Activated gamma-delta T cell treated with Interleukin-2 at 50 U/mL for 16 hours (primary cell): ENCODE measurements at places on chromosomes 3 and 15.
A peak's percentile ranks its signal among the peaks of the same experiment; 100 is the strongest.

- no peak for DNase-seq
Measured at GRCh38 chr15:52710708-52711389, 31.7 kb upstream of the ATOSA start.

DNA sequence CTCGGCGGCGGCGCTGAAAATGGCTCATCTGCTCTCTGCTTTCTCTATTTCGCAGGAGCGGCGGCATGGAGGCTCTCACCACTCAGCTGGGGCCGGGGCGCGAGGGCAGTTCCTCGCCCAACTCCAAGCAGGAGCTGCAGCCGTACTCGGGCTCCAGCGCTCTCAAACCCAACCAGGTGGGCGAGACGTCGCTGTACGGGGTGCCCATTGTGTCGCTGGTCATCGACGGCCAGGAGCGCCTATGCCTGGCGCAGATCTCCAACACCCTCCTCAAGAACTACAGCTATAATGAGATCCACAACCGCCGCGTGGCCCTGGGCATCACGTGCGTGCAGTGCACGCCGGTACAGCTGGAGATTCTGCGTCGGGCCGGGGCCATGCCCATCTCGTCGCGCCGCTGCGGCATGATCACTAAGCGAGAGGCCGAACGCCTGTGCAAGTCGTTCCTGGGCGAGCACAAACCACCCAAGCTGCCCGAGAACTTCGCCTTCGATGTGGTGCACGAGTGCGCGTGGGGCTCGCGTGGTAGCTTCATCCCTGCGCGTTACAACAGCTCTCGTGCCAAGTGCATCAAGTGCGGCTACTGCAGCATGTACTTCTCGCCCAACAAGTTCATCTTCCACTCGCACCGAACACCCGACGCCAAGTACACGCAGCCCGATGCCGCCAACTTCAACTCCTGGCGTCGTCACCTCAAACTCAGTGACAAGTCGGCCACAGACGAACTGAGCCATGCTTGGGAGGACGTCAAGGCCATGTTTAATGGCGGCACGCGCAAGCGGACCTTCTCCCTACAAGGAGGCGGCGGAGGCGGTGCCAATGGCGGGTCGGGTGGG lies 790 bp downstream of the SKOR1 start:
- DNase-seq, result no peak

- DNase-seq, result peak; percentile 8
Measured at GRCh38 chr15:86231864-86232721, 152.4 kb downstream of the AGBL1 start.

DNA sequence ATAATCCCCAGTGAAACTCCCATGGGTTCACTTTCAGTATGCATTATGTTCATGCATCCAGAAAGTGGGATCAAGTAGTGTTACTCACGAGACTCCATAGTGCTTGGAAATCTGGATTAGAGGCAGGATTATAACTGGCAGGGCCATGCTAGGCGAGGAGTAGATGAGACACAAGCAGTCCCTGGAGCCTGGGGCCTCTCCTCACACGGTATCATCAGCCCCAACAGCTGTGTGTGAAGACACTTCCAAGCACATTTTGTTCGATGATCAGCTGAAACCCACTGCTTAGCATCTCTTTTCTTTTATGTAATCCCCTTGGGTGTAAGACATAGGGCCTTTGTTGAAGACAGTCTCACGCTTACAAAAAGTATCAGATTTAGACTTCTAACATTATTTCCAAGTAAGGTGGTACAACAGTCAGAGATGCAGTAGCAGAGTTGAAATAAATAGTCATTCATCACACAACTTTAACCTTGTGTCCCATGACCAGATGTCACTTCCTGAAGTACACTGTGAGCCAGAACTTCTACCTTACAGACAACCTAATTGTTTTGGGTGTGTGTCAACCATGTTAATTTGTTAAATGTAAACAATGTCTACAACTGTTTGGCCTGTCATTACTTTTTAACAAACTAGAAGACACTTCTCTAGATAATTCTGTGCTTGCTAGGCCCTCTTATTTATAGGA lies 116.9 kb downstream of the GADL1 start:
- no peak for DNase-seq

GRCh38 chr3:139540651-139541531 lies 1.3 kb upstream of the RBP1 start:
- no peak for DNase-seq

- no peak for DNase-seq
Measured at GRCh38 chr15:99895189-99895955, 162.1 kb upstream of the LYSMD4 start.

- no peak for DNase-seq
Measured at GRCh38 chr3:39639344-39640236, 169.8 kb upstream of the MYRIP start.

GRCh38 chr3:30655187-30655812 lies 48.9 kb downstream of the TGFBR2 start:
- peak; percentile 21 for DNase-seq

- DNase-seq, result no peak
Measured at GRCh38 chr3:172617976-172618375, 92.9 kb downstream of the NCEH1 start.

GRCh38 chr15:73873889-73874511 lies 636 bp downstream of the TBC1D21 start:
- DNase-seq, result peak; percentile 21

- no peak for DNase-seq
Measured at GRCh38 chr15:78625606-78626280, 4.9 kb upstream of the CHRNA3 start.

DNA sequence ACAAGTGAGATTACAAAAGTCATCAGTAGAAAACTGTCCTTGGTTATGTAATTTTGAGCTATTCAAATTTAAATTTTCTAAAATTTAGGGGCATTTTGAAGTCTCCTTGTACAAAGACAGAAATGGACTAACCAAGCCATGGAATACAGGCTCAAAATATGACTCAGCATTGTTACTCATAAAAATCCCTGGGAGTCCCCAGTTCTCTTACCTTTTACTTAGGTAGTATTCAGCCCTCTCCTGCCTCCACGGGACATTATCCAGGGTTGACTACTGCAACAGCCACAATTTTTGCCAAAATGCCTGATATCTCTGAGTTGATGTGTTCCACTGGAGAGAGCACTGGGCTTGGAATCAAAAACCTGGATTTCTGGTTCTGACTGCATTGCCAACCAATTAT lies 25.0 kb downstream of the CLDN18 start:
- DNase-seq, result no peak

DNA sequence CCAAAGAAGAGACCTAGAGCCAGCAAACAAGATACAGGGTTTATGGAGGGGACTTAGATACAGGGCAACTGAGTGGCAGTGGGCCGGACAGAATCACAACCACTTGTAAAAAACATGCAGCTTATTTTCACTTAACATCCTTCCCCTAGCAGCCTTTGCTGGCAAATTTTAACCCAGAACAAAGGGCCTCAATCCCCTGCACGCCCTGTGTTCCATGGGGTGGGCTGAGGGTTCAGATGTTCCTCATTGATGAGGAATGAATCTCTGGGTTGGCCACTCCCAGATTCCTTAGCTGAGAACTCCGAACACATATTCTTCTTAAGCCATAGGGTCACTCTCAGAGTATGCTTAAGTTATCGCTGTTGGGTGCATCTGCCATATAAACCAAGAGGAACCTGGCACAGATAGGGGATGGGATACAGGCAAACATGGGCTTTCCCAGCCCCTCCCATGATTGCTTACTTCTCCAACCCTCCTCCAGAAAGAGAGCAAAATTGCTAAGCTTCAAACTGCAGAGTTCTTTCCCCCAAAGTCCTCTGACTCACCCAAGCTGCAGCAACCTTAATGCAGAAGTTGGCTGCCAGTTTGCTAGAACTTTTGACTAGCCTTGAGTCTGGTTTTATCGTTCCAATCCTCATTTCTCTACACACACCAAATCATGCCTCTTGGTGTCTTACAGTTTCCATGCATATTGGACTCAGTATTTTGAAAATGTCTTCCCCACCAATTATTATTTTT lies 146.9 kb downstream of the CD47 start:
- DNase-seq, result no peak

DNA sequence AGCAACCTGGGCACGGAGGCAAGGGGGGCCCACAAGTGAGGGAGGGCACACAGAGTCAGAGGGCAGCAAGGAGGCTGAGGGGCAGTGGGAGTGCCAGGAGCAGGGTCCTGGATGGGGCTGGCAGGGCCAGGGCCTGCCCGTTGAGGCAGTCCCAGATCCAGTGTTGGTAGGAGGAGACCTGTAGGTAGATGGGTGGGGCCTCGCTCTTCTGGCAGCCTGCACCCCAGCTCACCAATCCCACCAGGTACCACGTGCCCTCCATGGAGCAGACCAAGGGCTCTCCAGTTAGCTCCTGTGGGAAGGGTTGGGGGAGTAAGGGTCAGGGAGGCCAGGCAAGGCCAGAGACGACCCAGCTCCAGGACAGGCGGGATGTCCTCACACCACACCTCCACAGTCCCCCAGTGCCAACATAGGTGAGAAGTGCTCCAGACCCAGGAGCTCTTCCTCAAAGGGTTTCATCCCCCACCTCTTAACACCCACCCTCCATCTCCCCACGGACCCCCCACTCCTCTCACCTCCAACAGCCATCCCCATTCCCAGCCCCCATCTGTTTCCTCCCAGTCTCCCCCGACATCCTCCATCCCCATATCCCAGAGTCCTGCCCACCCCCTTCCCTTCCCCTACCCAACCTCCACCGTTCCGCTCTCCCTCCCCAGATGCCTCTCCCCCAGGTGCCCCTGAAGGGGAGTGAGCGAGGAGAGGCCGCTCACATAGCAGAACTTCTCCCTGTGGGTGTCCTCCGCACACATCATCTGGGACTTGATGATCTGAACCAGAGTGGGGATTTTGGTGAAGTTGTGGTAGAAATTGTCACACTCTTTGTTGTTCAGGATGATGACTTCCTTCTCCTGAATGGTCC lies 5.2 kb downstream of the PRSS50 start:
- no peak for DNase-seq

GRCh38 chr3:152968388-152969024 lies 133.6 kb downstream of the P2RY1 start:
- DNase-seq, result no peak

GRCh38 chr15:75019916-75020315 lies 3.5 kb upstream of the PPCDC start:
- DNase-seq, result no peak

DNA sequence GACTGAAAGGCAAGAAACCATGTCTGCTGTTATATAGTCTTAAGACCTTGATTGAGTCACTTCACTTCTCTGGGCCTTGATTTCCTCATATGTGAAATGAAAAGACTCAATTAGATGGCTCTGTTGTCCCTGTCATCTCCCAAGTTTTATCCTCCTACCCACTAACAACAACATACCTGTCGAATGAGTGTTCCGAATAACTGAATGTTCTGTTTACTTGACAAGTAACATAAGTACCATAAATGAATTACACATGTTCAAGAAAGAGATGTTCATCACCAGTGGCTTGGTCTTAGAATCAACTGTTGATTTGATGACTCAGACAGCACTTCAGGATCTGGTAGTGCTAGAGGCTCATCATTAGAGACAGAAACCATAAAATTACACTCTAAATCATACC lies 311.7 kb downstream of the VPS13C start:
- no peak for DNase-seq

GRCh38 chr3:41792806-41793205 lies 169.1 kb downstream of the ULK4 start:
- no peak for DNase-seq

GRCh38 chr3:62774221-62774620 lies 101.0 kb downstream of the CADPS start:
- DNase-seq, result no peak

- DNase-seq, result no peak
Measured at GRCh38 chr3:60742606-60743145, 508.6 kb downstream of the FHIT start.

- no peak for DNase-seq
Measured at GRCh38 chr15:89150287-89150686, 62.0 kb downstream of the ABHD2 start.

GRCh38 chr3:192155194-192155593 lies 572.1 kb downstream of the FGF12 start:
- DNase-seq, result no peak

DNA sequence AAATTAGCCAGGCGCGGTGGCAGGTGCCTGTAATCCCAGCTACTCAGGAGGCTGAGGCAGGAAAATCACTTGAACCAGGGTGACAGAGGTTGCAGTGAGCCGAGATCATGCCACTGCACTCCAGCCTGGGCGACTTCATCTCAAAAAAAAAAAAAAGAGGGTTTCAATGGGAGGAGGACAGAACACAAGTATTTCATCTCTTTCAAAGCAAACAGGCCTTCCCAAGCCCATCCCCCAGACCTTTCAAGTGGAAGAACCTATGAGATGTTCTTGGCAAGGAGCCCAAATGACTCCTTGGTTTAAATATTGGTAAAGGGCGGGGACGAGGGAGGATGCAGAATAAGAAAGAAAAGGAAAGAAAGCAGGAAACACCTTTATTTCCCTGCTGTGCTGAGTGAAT lies 62.2 kb upstream of the MCF2L2 start:
- DNase-seq, result no peak

GRCh38 chr3:192024751-192025150 lies 563.8 kb downstream of the PYDC2 start:
- DNase-seq, result no peak

- no peak for DNase-seq
Measured at GRCh38 chr3:187243933-187244524, 46.7 kb downstream of the RTP1 start.

DNA sequence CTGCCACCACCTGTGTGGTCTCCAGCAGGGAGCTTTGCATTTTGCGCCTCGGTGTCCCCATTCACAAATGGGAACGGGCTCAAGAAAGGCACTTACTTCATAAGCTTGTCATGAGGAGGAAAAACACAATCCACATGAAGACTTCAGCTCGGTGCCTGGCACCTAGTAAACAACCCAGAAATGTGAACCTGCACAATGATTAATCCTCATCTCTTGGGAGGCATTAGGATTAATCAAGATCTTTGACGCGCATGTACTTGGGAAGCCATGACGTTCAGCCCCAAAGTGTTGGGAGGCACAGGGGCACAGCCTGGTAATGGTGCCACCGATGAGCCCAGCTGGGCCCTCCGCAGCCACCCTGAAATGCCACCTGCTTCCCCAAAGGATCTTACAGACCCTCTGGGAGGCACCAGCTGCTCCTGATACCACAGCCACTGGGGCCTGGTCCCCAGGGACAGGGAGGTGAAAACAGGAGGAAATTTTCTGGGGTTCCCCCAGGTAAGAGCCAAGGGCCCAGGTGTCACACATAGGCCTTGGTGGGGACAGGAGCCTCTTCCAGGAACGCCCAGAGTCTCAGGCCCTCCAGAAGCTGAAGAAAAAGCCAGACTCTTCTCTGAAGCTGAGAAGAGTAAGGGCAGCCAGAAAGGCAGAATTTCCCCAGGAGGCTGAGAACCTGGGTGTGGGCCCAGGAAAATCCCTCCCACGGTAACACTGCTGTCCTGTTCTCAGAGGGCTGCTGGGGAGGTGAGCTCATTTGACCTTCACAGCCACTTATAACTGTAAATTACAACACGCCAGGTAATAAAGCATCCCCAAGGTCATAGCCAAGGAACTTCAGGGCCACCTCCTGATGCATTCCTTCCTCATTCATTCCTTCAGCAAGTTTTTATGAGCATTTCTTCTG lies 507.5 kb downstream of the SHQ1 start:
- no peak for DNase-seq

- no peak for DNase-seq
Measured at GRCh38 chr3:127289706-127290575, 2.1 kb upstream of the PRR20G start.
